Stimulated activated CD8-positive, alpha-beta memory T cell treated with anti-CD3 and anti-CD28 coated beads, Interleukin-4, amount 100 ng/mL, for 1 hour (primary cell): ENCODE measurements at places on chromosomes 6 and 20.

DNA sequence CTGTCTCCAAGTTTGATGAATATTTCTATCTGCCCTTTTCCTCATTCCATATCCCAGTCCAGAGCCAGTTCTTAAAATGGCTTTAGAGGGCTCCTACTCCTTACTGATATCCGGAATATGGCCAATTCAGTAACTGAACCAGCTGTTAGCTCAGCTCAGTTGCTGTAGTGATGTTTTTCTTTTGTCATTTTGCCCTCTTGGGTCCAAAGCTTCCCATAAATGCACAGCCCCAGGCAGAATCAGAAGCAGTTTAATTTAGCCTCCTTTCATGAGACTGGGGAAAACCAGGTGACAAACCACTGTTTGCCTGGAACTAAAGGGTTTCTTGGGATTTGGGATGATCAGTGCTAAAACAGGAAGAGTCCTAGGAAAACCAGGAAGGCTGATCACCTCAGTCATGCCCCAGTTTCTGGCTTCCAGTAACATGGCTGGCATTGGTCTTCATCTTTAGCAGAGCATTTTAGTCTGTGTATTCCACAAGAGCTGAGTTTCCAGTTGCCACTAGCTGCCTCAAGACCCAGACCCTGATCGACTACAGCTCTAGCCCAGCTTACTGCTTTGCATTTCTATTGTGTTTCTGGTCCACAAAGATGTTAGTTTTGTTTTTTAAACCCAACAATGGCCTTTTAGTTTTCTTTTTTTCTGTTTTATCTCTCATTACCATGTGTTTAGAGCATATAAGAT lies 40.6 kb upstream of the REV3L start:
- DNase-seq, result no peak

- no peak for DNase-seq
Measured at GRCh38 chr20:17710379-17711266, 10.9 kb downstream of the BANF2 start.

GRCh38 chr6:45423111-45423823 lies 45.5 kb upstream of the SUPT3H start:
- DNase-seq, result no peak

- DNase-seq, result no peak
Measured at GRCh38 chr6:2110504-2110903, 134.9 kb downstream of the GMDS start.

DNA sequence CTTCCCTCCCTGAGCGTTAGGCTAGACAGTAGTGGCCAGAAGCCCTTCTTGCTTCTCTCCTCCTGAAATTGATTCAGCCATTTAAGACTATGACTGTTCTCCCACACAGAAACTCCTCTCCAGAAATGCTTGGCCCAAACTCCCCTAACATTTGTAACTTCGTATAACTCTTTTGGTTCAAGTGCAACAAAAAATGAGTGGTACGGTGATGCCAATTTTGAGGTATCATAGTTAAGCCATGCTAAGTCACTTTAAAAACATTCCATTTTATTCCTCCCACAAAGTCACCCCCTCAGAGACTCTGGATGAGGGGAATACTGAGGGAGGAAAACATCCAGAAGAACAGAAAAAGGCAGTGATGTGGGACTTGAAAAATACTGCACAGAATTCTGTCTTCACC lies 21.1 kb upstream of the ROS1 start:
- no peak for DNase-seq

- DNase-seq, result no peak
Measured at GRCh38 chr6:20608905-20609304, 74.6 kb downstream of the CDKAL1 start.

GRCh38 chr6:122145741-122146240 lies 253.7 kb upstream of the HSF2 start:
- DNase-seq, result no peak

DNA sequence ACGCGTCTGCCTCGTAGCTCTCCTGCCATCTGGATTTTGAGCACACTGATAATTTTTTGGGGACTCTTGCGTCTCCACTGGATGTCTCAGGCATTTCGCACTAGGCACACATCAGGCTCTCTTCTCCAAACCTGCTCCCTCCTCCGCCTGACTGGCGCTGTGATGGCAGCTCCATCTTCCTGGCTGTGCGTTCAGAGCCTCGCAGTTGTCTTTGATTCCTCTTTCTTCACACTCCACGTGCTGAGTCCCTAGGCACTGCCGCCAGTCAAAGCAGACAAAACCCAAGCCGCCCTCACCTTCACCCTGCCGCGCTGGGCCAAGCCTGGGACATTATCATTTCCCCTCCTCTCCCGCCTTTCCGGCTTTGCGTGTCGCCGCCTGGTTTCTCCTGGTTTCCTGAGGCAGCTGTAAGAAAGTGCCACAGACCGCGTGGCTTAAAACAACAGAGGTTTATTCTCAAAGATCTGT lies 778 bp downstream of the PSMG4 start:
- no peak for DNase-seq

GRCh38 chr6:41036601-41037000 lies 2.4 kb downstream of the UNC5CL start:
- DNase-seq, result no peak

GRCh38 chr6:127879685-127880084 lies 21.2 kb downstream of the THEMIS start:
- DNase-seq, result no peak

GRCh38 chr6:37546141-37546871 lies 46.6 kb upstream of the CCDC167 start:
- no peak for DNase-seq

DNA sequence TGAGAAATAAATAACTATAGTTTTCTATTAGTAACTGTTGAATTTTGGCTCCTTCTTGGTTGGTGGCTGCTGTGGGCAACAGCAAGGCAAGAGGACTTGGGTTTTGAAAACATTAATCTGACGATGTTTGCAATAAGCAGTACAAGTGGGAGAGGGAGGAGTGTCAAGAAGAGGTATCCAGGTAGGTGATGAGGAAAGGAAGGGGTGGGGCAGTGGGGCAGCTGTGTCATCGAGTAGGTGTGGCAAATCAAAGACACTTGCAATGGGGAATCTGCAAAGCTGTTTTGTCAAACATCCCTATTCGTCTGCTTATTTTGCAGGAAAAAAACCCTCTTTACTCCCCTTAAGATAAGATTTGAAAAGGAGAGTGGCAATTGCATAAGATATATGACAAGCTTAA lies 171.9 kb upstream of the MAP3K7 start:
- DNase-seq, result no peak

GRCh38 chr20:54774426-54774825 lies 299.0 kb downstream of the DOK5 start:
- DNase-seq, result no peak

DNA sequence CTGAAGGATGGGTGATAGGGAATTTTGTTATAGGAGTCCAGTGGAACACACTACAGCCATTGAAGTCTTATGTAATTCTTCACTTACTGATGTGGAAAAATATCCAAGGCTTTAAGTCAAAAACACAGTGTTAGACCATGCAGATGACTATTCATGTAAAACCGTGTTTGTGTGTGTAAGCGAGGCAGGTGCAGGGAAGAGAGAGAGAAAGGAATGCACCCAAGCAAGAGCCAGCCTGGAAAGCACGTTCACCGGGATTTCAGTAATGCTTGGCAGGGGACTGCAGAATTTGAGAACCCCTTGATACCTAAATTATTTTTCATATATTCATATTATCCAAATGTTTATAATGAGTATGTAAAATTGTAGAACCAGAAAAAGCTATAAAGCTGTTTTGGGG lies 17.9 kb downstream of the RALGAPA2 start:
- no peak for DNase-seq

DNA sequence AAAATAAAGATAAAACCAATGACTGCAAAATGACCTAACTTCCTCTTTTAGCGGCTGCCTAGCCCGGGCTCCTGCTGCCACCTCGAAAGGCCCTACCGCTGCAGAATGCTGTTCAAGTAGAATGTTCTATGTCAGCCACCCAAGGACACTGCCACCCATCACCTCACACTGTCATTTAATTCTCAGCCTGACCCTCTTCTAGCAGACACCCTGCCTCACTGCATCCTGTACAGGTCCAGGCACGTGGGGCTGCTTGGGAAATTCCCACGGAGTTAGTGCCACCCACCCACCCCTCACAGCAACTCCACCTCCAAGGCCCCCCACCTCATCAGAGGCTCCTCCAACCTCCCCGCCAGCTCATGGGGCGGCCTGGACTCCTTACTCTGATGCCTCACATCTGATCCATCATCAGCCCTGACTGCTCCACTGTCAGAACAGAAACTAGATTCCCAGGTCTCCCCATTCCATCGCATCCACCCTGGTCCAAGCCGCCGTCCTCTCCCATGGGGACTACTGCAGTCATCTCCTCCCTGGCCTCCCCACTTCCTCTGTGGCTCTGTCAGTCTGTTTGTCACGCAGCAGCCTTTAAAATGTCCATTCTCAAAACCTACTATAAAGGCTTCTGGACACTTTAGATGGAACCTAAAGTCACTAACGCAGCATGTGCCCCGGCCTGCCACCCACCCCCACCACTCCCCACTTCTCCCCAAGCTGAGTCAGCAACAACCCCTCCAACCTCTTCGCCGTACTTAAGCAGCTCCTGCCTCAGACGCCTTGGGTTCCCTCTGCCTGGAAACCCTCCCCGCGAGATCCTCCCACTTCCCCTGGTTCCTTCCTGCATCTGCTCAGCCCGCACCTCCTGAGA lies 17.0 kb downstream of the NFATC2 start:
- DNase-seq, result no peak

DNA sequence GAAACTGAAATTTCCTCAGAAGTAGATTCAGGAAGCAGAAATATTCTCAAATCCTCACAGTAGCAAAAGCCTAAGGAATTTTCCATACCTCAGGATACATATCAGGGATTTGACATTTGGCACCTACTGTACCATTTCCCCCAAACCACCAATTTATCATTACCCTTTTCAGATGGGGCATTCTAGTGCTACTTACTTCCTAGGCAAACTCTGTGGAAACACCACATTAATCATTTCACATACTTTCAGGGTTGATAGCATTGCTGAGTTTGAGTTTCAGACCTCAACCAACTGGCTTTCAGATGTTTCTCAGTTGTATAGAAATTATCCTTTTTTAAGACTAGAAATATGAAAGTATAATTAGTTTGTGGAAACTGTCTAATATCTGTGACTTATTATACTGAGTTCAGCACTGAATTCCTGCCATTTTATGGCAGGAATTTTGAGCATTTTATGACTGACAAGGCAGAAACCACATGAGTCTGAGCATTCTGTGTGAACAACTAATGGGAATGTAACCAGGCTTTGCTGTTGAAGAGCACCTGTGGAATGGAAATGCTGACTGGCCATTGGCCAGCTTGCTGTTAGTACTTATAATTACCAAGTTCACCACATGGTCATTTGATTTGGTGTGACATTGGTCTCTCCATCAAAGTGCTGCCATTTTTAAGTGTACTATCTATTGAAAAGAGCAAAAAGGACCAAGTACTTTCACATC lies 35.1 kb upstream of the IRAK1BP1 start:
- DNase-seq, result no peak

GRCh38 chr6:153032255-153032882 lies 29.9 kb upstream of the MTRF1L start:
- no peak for DNase-seq

- DNase-seq, result no peak
Measured at GRCh38 chr6:163745536-163746400, 331.2 kb downstream of the QKI start.

DNA sequence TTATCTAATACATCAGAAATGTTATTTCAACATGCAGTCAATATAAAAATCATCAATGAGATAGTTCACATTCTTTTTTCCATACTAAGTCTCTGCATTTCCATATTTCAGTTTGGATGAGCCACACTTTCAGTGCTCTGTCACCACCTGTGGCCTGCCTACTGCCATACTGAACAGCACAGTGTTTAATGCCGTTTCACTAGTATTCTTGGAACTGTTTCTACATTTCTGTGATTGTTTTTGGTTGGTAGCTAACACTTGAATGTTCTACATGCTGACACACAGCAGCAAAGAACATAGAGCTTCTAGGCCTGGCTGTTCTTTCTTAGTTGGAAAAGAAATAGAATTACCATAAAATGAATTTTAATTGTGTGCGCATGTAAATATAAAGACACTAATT lies 61.4 kb upstream of the KIF25 start:
- no peak for DNase-seq

GRCh38 chr6:18034798-18035202 lies 47.4 kb upstream of the KIF13A start:
- DNase-seq, result no peak

DNA sequence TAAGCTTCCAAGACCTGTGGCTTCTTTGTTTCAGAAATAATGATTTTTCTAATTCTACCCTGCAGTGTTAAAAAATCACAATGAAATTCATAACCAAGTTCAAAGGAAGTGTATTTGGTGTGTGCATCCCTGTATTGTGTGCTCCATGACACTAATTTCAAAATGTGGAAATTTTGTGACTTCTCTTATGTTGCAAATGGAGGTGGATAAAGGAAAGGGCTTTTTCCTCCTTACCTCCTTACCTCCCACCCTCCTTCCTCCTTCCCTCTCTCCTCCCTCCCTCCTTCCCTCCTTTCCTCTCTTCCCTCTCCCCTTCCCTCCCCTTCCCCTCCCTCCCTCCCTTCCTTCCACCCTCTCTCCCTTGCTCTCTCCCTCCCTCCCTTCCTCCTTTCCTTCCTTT lies 10.5 kb downstream of the CDH4 start:
- no peak for DNase-seq
